Right cardiac atrium (tissue), 5 donors: ENCODE measurements at places on chromosomes 6 and 20. TPM values are rescaled to one million over a fixed set of nuclear protein-coding genes. Genes with fewer than 3 reads are reported as not detected.
A peak's percentile ranks its signal among the peaks of the same experiment; 100 is the strongest.

PRDM13 gene
- not detected for total RNA-seq

IPCEF1 gene
- 1.2 TPM for total RNA-seq

PPP1R16B gene
- total RNA-seq = 8.5 TPM

DNA sequence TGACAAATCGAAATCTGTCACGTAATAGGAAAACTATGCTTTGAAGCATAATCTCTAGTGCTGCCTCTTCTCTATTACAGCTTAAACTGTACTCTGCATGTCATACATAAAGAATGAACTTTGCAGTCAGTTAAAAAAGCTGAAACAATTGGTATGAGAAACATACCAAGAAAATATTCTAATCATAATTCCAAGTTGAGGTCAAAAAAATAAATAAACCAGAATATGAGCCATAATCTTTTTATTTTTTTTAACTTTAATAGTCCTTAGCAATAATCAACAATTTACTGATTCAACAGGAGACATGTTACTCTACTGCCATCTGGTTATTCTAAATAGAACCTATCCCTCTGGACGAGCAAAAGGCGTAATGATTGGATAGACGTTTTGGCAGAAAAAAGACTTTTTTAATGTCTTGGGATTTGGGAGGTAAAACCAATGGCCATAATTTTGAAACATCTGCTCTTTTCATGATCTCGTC, 224.4 kb upstream of the FLRT3 start:
- DNase-seq = no peak

GRCh38 chr6:11712760-11713159, 65.8 kb downstream of the ADTRP start:
- DNase-seq = peak; percentile 19

C6orf62 gene
- total RNA-seq = 56.4 TPM

DNA sequence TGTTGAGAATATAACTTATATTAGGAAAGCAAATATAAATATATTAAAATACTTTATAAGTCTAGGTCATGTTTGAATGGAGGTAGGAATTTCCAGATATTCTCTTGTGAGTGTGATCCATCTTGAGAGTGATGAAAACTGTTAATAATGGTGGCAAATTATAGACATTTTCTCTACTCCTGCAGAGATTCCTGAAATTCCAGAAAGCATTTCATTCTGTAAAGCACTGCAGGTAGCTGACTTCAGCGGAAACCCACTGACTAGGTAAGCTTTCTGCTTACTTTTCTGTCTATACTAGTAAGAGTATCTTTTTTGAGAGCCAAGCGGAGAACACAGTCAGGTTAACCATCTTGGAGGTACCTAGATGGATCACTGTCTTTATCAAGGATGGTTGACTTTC, 84.0 kb downstream of the LRRC1 start:
- DNase-seq = no peak
